ENCODE measurements at places on chromosomes 1 and 21. TPM values are rescaled to one million over a fixed set of nuclear protein-coding genes. Genes with fewer than 3 reads are reported as not detected.

Gene FAM177B
- total RNA-seq: not detected

Gene PTPRU
- total RNA-seq: 3.8 TPM

Gene LDLRAD2
- total RNA-seq: not detected

Gene LORICRIN
- not detected for total RNA-seq

Gene COL6A2
- 2.8 TPM for total RNA-seq
